ENCODE measurements at places on chromosomes 1 and 21.
A peak's percentile ranks its signal among the peaks of the same experiment; 100 is the strongest.

- no peak for DNase-seq
Measured at GRCh38 chr1:248388426-248388825, 12.9 kb downstream of the OR2T6 start.

- no peak for DNase-seq
Measured at GRCh38 chr1:204670152-204670927, 15.2 kb downstream of the LRRN2 start.

- no peak for DNase-seq
Measured at GRCh38 chr1:52603630-52604029, 1.5 kb downstream of the GPX7 start.

- no peak for DNase-seq
Measured at GRCh38 chr1:9590945-9591668, 2.4 kb downstream of the TMEM201 start.

- peak; percentile 61 for DNase-seq
Measured at GRCh38 chr1:222420633-222421032, 127.3 kb downstream of the HHIPL2 start.

- no peak for DNase-seq
Measured at GRCh38 chr1:50422946-50423669, at the start of gene DMRTA2. Gene DMRTA2 (minus strand): TSS chr1:50423443. CDS start chr1:50421536, 1,907 bp downstream.

- no peak for DNase-seq
Measured at GRCh38 chr1:18112611-18113010, 5.0 kb downstream of the IGSF21 start.

DNA sequence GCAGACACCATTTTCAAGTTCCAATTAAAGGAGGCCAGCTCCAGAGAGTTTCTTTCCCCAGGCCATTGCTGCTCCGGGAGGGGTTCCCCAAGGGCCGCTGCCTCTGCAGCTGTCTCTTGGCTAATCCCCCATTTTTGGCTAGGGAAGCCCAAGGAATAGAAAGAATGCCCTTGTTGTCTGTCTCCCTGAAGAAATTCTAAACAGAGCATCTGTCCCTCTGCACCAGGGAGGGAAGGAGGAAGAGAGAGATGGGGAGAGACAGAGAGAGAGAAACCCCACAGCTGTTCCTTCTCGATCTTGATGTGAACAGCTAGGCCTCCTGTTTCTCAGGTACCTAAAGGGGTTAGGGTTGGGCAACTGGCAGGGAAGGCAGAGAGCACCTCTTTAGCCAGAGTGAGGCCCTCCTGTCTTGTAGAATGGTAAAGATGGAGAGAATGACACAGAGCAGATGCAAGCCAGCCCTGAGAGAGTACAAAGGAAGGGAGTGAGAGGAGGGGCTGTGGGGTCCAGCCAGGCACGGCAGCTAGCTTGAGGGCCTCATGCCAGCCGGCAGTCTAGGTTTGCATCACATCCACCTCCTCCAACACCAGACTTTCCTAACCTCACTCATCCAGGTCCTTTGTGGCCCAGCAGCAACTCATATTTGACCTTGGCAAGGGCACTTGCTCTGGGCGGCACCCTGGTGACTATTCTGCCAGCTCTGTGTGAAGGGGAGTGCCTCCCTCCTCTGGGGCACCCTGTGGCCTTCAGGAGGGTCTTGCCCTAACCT, 13.1 kb downstream of the OPTC start:
- no peak for DNase-seq

GRCh38 chr1:219294251-219294650, 120.6 kb downstream of the LYPLAL1 start:
- DNase-seq: no peak

DNA sequence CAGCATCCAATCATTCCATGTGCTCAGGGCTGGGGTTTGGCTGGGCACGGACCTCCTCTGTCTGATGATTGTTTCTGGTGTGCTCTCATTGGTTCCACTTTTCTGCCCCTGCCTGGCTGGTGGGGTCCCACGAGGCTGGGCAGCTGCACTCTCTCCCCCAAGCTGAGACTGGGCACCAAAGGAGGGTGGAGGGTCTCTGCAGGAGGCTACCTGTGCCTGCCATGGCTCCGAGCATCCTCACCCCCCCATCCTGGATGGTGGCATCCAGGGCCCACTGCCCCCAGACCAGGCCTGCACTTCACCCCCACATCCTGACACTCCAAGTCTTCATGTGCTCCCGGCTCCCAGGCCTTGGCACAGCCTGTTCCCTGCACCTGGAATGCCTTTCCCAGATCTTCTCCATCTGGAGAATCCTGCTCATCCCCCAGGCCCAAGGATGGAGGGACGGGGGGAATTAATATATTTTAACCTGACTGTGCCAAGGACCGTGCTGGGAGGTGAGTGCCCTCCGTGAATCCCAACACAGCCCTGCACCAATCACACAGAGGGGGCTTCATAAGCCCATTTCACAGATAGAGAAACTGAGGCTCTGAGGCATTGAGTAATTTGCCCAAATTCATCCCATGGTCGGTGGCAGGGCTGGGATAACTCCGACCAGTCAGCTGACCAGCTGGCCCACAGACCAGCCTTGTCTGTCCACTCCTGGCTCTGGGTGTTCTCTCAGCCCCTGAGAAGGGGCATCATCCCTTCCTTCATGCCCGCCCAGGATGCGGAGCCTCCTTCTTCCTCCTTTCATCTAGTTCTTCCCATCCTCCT, 403.4 kb downstream of the MATN1 start:
- no peak for DNase-seq

GRCh38 chr21:45430521-45431501, 25.8 kb downstream of the COL18A1 start:
- no peak for DNase-seq

GRCh38 chr1:111825217-111825616, 69.5 kb downstream of the DDX20 start:
- DNase-seq: no peak

- no peak for DNase-seq
Measured at GRCh38 chr1:97457446-97458089, 463.3 kb downstream of the DPYD start.

- no peak for DNase-seq
Measured at GRCh38 chr1:162903246-162903645, 42.3 kb upstream of the CCDC190 start.

DNA sequence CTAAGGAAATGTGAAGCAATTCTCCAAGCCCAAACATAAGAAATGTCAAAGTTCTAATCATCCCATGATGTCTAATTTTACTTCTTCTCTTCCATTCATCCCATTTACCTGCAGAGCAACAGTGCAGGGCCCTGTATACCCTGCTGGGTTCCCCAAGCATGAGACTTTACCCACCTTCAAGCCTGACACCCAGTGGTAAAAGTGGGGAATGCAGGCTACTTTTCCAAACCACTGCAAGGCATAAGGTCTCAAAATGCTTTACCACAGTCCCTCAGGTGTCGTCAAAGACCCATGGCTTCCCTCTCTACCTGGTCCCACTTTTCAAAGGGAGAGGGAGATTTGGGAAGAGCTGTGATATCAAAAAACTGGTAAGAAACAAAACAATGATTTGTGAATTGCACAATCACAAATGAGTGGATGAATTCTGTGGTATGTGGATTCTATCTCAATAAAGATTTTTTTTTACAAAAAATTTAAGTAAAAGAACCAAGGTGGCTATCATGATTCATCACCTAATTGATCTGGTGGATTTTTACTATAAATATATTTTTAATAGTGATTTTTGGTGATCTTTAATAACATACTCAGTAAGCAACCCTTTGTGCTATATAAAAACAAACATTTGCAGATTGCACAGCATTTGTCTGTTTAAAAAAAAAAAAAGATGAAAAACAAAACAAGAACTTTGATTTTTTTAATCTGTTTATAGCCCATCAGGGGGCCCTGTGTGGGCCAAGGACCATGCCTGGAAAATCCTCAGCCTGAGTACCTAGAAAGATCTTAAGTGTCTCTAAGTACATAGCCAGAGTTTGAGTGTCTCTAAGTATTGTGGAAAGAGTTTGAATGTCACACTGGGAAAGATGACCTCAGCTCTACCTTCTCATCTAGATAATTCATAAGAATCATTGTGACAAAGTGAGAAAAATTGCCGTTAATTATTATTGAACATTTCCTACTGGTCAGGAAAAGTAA, 73.1 kb upstream of the GJB5 start:
- peak; percentile 43 for DNase-seq
